ENCODE measurements at places on chromosomes 11 and 22.

DNA sequence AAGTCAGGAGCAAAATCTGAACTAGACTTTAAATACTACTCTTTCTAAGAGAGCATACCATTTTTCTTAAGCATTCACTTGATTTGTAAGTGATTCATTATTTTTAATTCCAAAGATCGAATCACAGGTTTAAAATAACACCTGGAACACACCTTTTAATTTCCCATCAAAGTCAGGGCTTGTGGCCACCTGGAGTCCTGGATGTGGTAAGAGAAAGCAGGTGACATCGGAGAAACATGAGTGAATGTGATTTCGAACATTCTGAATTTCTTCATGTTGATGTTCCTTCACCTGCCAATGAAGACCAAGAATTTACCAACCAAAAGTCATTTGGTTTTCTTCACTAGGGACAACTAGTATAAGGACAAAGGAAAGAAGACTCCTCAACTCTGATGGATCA is 28.0 kb downstream of the ATL3 start:
- DNase-seq: no peak

DNA sequence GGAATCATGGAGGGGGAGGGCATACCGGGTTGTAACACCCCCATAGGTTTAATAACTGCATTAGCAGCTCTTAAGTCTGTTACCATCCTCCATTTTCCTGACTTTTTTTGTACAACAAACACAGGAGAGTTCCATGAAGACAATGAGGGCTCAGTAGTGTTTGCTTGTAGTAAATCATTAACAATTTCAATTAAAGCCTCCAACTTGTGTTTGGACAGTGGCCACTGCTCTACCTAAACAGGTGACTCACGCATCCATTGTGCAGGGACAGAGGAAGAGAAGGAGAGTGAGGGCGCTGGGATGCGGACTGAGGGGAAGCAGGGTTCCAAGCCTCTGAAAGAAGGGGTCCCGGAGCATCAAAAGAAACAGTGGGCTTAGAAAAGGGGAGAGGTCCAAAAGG is 21.3 kb upstream of the MTNR1B start:
- DNase-seq: no peak

DNA sequence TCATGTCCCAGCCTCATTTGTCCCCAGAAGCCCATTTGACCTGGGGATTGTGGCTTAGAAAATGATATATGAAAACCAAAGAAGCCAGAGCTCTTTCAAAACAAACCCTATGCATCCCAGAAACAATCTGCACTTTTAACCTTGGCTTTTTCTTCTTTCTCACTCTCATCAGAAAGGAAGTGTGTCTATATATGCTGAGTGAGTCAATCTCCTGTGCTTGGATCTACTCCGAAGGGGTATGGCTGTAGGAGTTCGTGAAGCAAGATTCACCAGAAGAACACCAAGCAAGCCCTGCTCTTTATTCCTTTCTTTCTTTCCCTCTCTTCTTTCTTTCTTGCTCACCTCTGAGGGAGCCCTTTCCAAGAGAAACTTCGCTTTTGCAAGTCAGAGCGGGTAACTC is 636 bp downstream of the PAMR1 start:
- DNase-seq: no peak

GRCh38 chr11:8913961-8914660 is 3.1 kb downstream of the AKIP1 start:
- no peak for DNase-seq

GRCh38 chr22:46574993-46575910 is 37.8 kb upstream of the CELSR1 start:
- DNase-seq: no peak

DNA sequence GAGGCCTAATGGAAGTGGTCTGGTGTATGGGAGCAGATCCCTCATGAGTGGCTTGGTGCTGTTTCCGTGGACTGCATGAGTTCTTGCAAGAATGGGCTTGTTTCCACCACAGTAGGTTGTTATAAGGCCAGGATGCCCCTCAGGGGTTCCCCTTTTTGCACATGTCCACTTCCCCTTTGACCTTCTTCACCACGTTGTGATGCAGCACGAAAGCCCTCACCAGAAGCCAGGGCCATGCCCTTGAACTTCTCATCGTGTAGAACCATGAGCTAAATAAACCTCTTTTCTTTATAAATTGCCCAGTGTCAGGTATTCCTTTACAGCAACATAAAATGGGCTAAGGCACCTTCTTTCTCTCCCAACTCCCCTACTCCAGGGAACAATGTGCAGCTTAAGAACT is 2.8 kb upstream of the NARS2 start:
- no peak for DNase-seq

GRCh38 chr22:37012262-37012904 is 6.9 kb downstream of the TST start:
- DNase-seq: no peak

- DNase-seq: no peak
Measured at GRCh38 chr11:70141486-70142220, 61.4 kb upstream of the FADD start.

DNA sequence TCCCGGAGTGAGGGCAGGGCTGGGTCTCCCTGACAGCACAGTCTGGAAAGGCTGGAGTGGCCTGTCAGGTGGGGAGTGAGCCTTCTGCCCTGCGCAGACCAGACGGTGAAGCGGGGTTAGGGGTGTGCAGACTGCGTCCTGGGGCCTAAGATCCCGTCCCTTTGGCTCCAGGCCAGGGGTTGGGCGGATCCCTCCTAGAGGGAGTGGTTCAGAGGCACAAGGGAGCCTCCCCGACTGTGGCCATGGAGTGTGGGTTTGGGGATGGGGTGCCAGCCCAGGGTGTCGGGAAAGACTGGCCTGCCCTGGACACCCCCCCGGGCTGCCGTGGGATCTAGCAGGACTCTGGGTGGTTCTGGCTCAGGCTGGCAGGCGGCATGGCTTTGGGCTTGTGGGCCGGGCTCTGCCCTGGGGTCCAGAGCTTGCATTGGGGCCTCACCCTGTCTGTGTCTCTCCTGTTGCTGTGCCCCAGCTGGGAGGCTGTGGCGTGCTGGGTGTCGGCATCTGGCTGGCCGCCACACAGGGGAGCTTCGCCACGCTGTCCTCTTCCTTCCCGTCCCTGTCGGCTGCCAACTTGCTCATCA is 19.5 kb downstream of the TSPAN4 start:
- no peak for DNase-seq
